ENCODE measurements at places on chromosomes 3 and 15. TPM values are rescaled to one million over a fixed set of nuclear protein-coding genes. Genes with fewer than 3 reads are reported as not detected.

SST gene
- 3.0 TPM for total RNA-seq

- DNase-seq, result peak; percentile 48
Observed at GRCh38 chr3:147391781-147392624, 14.3 kb downstream of the ZIC4 start.

TUSC7 gene
- not detected for total RNA-seq

GRCh38 chr3:178947738-178948137 is 123.9 kb downstream of the ZMAT3 start:
- DNase-seq, result no peak

PLA2G4E gene
- total RNA-seq, result 1.7 TPM

DNA sequence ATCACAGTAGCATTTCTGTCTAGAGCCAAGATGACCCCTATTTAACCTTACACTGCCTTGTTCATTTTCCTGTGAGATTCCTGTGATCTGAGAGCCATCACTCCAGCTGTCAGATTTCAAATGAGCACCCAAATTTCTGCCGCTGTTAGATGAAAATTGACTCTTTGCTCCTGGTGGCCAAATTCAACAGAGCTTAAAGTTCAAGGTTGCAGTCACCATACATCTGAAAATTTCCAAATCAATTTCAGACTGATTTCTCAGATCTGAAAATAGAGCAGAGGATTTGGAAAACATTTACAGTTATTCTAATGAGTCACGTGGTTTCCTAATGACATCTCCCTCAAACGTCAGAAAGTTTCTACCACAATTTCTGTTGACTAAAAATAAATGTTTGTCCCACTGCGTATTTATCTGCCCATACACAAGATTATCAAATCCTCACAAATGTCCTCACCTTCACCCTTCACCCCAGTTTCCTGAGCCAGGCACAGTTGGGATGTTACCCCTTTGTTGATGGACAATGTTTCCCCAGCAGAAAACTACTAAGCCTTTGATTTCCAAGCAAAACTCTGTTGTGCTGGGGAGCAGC is 16.4 kb downstream of the HDC start:
- no peak for DNase-seq

PROS1 gene
- 37.9 TPM for total RNA-seq

SLC6A20 gene
- 10.2 TPM for total RNA-seq

- DNase-seq, result peak; percentile 36
Observed at GRCh38 chr3:139561959-139562676, 22.6 kb upstream of the RBP1 start.
